ENCODE measurements at places on chromosomes 6 and 20.

- DNase-seq: no peak
These were observed 189.1 kb downstream of the TBX18 start for GRCh38 chr6:84575264-84575663.

GRCh38 chr6:25301362-25301761 lies 22.2 kb downstream of the CARMIL1 start:
- DNase-seq: no peak

DNA sequence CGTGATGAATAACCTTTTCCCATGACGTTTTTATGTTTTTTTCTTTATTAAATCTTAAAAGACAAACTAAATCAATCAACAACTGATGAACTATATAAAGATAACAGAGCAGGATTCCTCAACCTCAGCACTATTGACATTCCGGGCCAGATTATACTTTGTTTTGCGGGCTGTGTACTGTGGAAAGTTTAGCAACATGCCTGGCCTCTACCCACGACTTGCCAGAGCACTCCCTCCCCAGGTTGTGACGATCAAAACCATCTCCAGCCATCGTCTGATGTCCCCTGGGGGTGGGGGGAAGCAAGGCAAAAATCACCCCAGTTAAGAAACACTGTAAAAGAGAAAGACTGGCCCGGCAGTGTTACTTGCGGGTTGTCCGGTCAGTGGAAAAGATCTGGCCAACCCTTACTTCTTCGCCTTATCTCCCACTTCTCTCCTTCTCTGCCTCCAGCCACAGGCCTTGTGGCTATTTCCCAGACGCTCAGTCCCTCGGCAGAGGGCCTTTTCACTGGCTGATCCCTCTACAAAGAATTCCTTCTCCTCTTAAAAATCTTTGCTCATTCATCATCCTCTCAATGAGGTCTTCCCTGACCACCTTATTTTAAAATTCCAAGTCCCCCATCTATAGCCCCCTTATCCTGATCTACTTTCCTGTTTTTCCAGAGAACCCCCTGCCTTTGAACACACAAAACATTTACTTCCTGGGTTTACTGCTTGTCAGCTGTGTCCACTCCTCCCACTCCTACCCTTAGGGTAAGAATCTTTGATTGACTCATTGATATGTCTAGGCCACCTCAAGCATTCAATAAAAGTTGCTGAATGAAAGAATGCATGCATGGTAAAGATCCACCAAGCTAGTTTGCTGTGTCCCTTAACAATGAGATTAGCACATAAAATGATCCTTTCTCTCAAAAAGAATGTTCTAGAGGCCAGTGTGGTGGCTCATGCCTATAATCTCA lies 14.7 kb upstream of the RAB22A start:
- no peak for DNase-seq

DNA sequence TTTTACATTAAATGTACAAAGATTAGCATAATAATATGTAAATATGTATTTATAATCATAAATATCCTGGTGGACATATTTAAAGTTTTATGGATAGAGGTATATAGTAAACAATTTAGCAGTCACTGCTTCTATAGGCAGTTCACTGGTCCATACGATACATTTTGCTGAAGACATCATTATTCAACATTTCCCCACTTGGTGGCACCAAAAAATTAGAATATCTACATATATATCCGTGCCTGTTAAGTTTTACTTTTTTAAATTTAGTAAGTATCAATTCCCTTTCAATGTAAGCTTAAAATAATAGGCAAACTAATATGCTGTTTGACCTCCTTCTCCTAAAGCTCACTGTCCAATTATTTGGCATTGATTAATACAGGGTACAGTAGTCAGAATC lies 64.2 kb downstream of the LMBRD1 start:
- DNase-seq: peak; percentile 17

DNA sequence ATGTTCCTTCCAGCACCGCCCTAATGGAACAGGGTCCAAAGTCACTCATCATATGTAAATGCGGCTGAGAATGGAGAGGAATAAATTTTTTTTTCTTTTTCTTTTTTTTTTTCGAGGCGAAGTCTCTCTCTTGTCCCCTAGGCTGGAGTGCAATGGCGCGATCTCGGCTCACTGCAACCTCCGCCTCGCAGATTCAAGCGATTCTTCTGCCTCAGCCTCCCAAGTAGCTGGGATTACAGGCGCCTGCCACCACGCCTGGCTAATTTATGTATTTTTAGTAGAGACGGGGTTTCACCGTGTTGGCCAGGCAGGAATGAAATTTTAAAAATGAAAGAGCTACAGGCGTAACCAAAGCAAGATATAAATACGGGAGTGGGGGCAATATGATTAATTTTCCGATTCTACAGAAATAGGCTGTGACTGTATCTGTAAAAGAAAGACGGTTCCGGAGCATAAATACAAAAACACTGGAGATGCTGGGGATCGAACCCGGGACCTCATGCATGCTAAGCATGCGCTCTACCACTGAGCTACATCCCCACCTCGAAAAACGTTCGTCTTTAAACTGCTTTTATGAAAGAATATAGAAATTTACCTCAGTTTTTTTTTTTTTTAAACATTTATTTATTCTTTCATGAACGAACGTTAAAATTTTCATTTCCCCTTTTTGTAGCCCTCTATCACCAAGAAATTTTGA lies 132.2 kb downstream of the GPX5 start:
- peak; percentile 45 for DNase-seq

All from NCI-H2171 (cell line).